Gastrocnemius medialis (tissue), 4 donors: ENCODE measurements at places on chromosomes 5 and 9. TPM values are rescaled to one million over a fixed set of nuclear protein-coding genes. Genes with fewer than 3 reads are reported as not detected.

DNA sequence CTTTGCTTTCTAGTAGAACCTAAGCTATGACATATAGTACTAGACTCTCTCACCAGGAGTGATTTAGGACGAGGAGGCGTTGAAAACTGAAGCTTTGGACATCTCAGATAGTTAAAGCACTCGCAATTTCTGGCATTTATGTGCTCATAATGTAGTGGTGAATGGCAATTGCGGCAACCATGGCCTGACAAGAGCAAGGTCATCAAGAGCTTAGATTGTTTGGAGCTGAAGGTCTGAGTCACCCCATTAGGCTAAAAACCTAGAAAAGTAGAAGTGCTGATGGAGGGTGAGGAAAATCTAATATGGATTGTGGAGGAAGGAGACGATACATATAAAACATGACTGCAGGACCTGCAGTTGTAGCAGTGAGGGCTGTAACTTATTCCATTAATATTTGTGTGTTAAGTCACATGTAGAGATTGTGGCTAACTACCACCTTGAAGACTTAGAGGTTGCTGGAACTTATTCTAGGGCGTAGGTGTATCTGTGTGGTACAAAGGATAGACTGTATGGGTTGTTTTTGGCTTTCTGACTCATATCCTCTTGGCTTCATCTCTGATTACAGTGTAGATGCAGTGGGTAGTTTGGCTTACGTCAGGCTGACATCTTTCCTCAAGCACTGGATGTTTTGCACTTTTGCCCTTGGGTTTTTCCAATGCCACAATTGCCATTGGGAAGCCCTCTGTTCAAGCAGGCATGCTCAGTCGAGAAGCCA is 138.9 kb upstream of the CDKN2B start:
- H3K4me1 ChIP-seq = no peaks in the 10 kb centered on the region
- H3K4me3 ChIP-seq = no peak overlapping the region
- no peaks in the 10 kb centered on the region for H3K27me3 ChIP-seq
- H3K27ac ChIP-seq = no peak overlapping the region
- no peak for DNase-seq

GRCh38 chr9:69443178-69443577 is 118.2 kb downstream of the ENTREP1 start:
- H3K36me3 ChIP-seq = no peaks in the 10 kb centered on the region
- no peak overlapping the region for H3K27ac ChIP-seq
- peaks cover 9% of the 10 kb centered on the region for H3K4me1 ChIP-seq
- no peak overlapping the region for H3K4me3 ChIP-seq

- H3K4me1 ChIP-seq = peaks cover 57% of the 10 kb centered on the region
- DNase-seq = peak; percentile 90
- no peaks in the 10 kb centered on the region for H3K27me3 ChIP-seq
- peak overlapping the region; percentile 59 for H3K27ac ChIP-seq
- H3K4me3 ChIP-seq = no peak overlapping the region
Measured at GRCh38 chr5:156479849-156480248, 152.9 kb downstream of the SGCD start.

GRCh38 chr9:27367921-27368315 is 71.0 kb upstream of the EQTN start:
- H3K4me1 ChIP-seq = peaks cover 42% of the 10 kb centered on the region
- H3K27ac ChIP-seq = peak overlapping the region; percentile 57
- H3K27me3 ChIP-seq = no peaks in the 10 kb centered on the region

The ST8SIA4 gene
- 1.3 TPM for total RNA-seq

DNA sequence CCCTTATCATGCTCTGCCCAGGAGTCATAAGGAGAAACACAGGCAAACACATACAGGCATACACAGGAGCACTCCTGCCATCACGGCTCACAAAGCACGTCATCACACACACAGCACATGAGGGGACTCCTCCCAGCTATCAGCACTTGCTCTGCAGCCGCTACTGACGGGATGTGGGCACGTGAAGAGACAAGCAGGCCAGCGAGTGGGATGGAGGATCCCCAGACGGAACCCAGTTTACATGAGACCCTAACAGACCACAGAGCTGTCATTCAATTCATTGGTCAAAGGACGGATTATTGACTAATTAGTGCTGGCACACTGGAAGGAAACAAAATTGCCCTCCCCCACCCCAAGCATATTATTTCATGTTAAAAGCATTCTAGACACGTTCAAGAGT is 53.6 kb downstream of the SEMA4D start:
- DNase-seq = no peak
- no peaks in the 10 kb centered on the region for H3K27me3 ChIP-seq
- H3K36me3 ChIP-seq = no peaks in the 10 kb centered on the region
- no peak overlapping the region for H3K4me3 ChIP-seq
- peaks cover 52% of the 10 kb centered on the region for H3K4me1 ChIP-seq

The DPYSL3 gene
- total RNA-seq = 11.7 TPM

- peaks cover 5% of the 10 kb centered on the region for H3K27me3 ChIP-seq
- no peaks in the 10 kb centered on the region for H3K36me3 ChIP-seq
- no peak for DNase-seq
- H3K27ac ChIP-seq = no peak overlapping the region
- no peak overlapping the region for H3K4me3 ChIP-seq
Measured at GRCh38 chr5:175842506-175842905, 28.9 kb upstream of the CPLX2 start.

GRCh38 chr5:40828690-40829661 is 6.0 kb downstream of the RPL37 start:
- peaks cover 80% of the 10 kb centered on the region for H3K36me3 ChIP-seq
- H3K27ac ChIP-seq = no peak overlapping the region
- no peaks in the 10 kb centered on the region for H3K27me3 ChIP-seq

The LAMC3 gene
- 1.2 TPM for total RNA-seq

- H3K36me3 ChIP-seq = no peaks in the 10 kb centered on the region
- H3K4me3 ChIP-seq = no peak overlapping the region
- H3K27me3 ChIP-seq = no peaks in the 10 kb centered on the region
- no peak for DNase-seq
- no peak overlapping the region for H3K27ac ChIP-seq
Measured at GRCh38 chr5:93322974-93323860, 257.8 kb downstream of the NR2F1-AS1 start.

DNA sequence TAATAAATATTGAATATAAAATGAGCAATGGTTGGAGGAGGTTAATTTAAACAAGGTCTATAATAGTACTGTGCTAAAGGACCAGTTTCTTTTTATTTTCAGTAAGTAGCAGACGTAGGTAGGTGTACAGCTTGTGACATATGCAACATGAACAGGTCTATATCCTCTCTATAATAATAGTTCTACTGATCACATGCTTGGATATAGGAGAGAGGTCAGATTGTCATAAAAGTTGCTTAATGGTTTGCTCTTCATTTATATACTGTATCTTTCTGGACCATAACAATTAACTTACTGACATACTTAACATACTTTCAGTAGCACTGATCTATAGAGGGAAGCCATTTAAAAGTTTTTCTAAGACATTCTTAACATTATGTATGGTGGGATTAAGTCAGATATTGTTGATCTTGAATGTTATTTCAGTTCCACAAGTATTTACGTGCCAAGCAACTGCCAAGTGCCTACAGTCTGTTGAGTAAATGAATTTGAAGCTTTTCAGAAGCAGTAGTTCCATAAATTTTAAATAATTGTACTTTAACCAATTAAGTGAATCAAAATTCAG is 68.0 kb downstream of the DENND4C start:
- no peaks in the 10 kb centered on the region for H3K36me3 ChIP-seq
- peaks cover 6% of the 10 kb centered on the region for H3K4me1 ChIP-seq
- no peak overlapping the region for H3K4me3 ChIP-seq
- no peak for DNase-seq
- no peaks in the 10 kb centered on the region for H3K27me3 ChIP-seq
- H3K27ac ChIP-seq = no peak overlapping the region

GRCh38 chr5:168989731-168990505 is 311.0 kb downstream of the SLIT3 start:
- H3K27me3 ChIP-seq = no peaks in the 10 kb centered on the region
- no peak overlapping the region for H3K27ac ChIP-seq
- H3K4me3 ChIP-seq = no peak overlapping the region
- no peaks in the 10 kb centered on the region for H3K36me3 ChIP-seq
- DNase-seq = no peak
- H3K4me1 ChIP-seq = no peaks in the 10 kb centered on the region

- no peaks in the 10 kb centered on the region for H3K4me1 ChIP-seq
- peak; percentile 5 for DNase-seq
- peak overlapping the region; percentile 87 for H3K27ac ChIP-seq
- H3K27me3 ChIP-seq = no peaks in the 10 kb centered on the region
Measured at GRCh38 chr9:129962889-129963703, 79.9 kb downstream of the FNBP1 start.

GRCh38 chr5:134022333-134022732 is 17.6 kb upstream of the VDAC1 start:
- H3K4me3 ChIP-seq = no peak overlapping the region
- no peak overlapping the region for H3K27ac ChIP-seq
- peaks cover 3% of the 10 kb centered on the region for H3K4me1 ChIP-seq
- no peak for DNase-seq
- no peaks in the 10 kb centered on the region for H3K27me3 ChIP-seq
- no peaks in the 10 kb centered on the region for H3K36me3 ChIP-seq

GRCh38 chr5:58752104-58752503 is 169.2 kb downstream of the RAB3C start:
- H3K4me3 ChIP-seq = no peak overlapping the region
- H3K4me1 ChIP-seq = no peaks in the 10 kb centered on the region
- no peak for DNase-seq
- H3K27ac ChIP-seq = no peak overlapping the region
- no peaks in the 10 kb centered on the region for H3K27me3 ChIP-seq
